ENCODE measurements at places on chromosomes 5 and 9.
A peak's percentile ranks its signal among the peaks of the same experiment; 100 is the strongest.

GRCh38 chr5:87997662-87998061, 271.0 kb downstream of the TMEM161B start:
- DNase-seq = no peak

- DNase-seq = no peak
Measured at GRCh38 chr5:55063899-55064298, 38.5 kb upstream of the GZMA start.

GRCh38 chr5:27491047-27491446, 452.7 kb upstream of the CDH9 start:
- no peak for DNase-seq

DNA sequence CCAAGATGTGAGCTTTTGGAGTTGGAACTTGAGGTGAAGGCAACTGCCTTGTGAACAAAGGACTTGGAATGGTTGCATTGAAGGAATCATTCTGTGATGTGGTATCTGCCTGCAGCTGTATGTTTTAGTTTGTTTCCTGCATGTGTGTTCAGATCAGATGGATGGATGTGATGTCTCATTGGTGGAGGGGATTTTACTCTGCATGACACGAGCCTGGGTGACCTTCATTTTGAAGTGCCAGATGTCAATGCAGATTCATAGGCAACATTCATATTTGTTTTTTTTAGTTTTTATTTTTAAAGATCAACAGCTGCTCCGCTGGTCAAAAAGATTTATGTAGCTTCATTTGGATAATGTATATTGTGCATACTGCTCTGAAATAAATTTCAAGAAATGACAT, 13.5 kb downstream of the FBXL7 start:
- DNase-seq = no peak

- no peak for DNase-seq
Measured at GRCh38 chr9:86485359-86485758, 131.1 kb upstream of the TUT7 start.

- no peak for DNase-seq
Measured at GRCh38 chr9:77464661-77465060, 183.5 kb downstream of the GNA14 start.

GRCh38 chr9:105299190-105299854, 54.9 kb downstream of the SLC44A1 start:
- no peak for DNase-seq

- DNase-seq = no peak
Measured at GRCh38 chr9:92607773-92608172, 62.2 kb downstream of the IPPK start.

- DNase-seq = no peak
Measured at GRCh38 chr9:121194730-121195129, 6.9 kb downstream of the RAB14 start.

- no peak for DNase-seq
Measured at GRCh38 chr9:20441711-20442423, 180.4 kb downstream of the MLLT3 start.

GRCh38 chr5:38755181-38755580, 90.6 kb upstream of the OSMR start:
- DNase-seq = no peak

DNA sequence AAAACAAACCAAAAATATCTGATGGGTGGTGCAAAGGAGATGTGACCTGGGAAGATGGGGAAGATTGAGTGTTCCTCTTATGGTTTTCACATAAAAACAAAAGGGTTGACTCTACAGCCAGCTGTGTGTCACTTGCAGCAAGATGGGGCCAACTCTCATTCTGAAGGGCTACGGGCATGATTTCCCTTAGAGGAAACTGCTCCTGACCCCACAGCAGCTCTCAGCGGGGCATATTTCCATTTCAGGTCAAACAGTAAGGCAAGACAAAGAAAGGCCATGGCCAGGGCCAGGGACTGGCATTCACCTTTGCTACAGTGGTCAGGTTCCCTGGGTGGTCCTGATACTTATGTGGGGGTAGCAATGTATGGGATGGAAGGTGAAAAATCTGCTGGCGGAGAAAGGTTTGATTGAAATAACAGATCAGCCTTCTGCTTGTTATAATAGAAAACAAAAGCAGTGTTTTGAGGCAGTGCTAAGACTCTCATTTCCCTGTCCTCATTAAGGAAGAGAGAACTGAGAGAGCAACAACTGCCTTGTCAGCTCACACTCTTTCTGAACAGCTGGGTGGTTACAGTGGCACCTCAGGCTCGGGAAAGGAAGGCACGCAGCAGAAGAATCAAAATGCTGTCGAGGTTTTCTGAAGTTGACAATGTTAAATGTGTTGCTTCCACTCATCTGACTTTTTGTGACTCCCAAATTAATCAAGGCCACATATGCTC, 120.7 kb upstream of the PCA3 start:
- no peak for DNase-seq

- no peak for DNase-seq
Measured at GRCh38 chr9:95762322-95762721, 113.2 kb upstream of the ERCC6L2 start.

GRCh38 chr9:130122456-130122855, 49.7 kb upstream of the NCS1 start:
- no peak for DNase-seq

GRCh38 chr5:96936431-96937320, 796 bp downstream of the LNPEP start:
- no peak for DNase-seq

DNA sequence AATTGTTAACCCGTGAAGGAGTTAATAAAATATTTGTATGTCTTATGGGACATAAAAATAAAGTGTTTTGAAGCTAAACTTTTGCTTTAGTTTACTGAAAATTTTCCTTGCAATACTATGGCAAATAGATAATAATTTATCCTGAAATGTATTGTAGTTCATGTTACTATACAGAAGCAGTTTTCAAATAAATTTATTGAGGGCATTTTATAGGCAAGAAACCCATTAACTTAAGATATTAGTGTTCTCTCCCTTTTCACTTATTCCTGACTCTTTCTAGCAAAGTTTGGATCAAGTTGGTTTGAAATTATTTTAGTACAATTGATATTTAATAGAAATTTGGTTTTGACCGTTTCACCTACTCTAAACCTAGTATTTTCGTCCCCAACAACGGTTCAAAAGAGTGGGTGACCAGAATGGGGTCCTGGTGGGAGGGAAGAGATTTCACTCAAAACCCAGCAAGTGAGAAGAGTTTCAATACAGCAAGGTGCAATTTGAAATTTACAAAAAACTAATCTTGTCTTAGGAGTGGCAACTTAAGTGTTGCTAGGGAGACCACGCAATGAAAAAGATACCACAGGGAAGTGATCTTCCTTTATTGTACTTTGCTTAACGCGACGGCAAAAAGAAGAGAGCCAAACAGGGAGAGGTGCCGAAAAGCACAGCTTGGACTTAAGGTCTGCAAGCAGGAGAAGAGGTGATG, 28.4 kb downstream of the NR2F1 start:
- no peak for DNase-seq

DNA sequence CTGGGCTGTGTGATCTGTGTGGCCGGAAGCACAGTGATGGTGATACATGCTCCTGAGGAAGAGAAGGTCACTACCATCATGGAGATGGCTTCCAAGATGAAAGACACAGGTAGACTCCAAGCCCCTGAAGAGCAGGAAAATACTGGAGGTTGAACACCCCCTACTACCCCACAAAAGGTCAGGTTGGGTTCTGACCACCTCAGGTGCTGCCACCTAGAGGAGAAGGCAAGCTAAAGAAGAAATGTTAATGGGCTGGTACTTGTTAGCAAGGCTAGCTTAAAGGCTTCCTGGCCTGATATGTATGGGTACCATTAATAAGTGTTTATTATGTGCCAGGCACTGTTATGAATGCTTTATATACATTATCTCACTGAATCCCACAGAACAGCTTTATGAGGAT, 11.7 kb downstream of the NIPAL4 start:
- DNase-seq = no peak

DNA sequence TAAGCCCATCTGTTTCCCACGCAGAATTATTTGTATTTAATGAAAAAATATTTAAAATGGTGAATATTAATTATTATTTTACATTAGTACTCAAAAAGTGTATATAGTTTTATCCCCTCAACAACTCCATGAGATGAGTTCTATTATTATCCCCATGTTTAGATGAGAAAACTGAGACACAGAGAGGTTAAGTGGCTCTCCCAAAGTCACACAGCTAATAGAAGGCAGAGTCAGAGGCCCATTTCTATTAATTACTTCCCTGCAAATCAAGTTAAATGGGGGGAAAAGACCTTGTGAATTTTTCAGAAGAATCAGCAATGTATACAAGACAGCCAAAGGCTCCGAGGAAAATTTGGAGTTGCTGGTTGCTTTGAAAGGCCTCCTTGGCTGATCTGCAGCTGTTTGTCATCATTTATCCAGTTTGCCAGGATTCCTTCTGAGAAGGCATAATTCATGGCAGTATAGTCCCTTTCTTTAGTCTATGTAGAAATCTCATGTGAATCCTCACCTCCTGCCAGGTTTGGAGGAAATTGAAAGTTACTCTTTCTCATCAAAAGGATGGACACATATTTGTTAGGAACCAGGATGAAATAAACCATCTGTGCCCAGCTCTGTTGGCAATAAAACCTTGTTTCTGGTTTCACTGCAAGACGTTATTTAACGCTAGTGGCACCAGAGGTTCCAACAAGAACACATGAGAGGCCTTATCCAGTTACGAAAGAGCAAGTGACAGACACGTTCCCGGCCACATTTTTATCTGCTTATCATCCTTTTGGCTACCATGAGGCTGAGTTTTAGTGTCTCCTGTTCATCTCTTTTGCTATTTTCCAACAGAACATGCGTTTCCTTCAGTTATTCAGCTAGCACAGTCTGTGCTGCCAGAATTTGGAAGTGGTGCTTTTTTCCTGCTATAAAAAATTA, 621 bp downstream of the FYB1 start:
- DNase-seq = no peak

- peak; percentile 85 for DNase-seq
Measured at GRCh38 chr9:136858844-136859757, 7.0 kb downstream of the MAMDC4 start.

- DNase-seq = no peak
Measured at GRCh38 chr5:180157866-180158265, 51.1 kb downstream of the RASGEF1C start.

- DNase-seq = no peak
Measured at GRCh38 chr9:116549786-116550660, 137.1 kb upstream of the TRIM32 start.

DNA sequence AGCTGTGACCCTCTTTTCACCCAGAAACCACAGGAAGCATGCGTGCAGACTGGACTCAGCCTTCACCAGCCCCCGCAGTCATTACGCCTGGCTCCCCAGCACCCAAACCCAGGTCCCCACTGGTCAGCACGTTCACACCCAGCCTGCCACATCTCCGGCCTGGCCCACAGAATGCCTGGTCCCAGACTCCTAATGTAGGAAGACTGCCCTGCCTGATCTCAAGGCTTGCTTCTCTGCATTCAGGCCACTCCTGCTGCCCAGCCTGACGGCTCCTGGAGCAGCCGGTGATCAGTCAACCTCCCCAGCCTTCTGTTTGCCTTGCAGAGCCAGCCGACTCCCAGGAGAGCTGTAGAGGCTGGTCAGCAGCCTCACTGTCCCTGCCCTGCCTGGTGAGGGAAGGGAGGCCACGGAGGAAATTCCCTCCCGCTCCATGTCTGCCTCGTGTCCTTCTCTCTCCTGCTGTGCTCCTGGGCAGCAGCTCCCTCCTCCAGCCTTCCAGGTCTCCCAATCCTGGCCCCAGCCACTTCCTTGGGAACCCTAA, 25.4 kb downstream of the ADAMTS2 start:
- peak; percentile 63 for DNase-seq

DNA sequence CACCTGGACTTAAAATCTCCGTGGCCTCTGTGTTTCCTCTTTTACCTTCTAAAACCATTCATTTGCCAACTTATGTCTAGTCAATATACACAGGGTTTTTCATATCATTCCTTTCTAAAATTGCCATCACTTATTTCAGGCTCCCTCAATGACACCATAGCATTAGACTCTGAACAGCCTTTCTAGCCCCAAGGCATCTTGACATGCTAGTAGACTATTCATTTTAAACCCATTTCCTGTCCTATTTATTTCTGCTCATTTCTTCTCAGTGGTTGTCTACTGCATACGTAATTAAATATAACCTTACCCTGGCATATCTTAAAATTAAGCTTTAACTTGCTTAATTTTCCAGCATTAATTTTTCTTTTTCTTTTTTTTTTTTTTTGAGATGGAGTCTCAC, 83.2 kb downstream of the PHAX start:
- DNase-seq = no peak

- no peak for DNase-seq
Measured at GRCh38 chr5:67795781-67796477, 419.6 kb upstream of the PIK3R1 start.

- no peak for DNase-seq
Measured at GRCh38 chr5:95900383-95900958, 61.2 kb downstream of the ELL2 start.

GRCh38 chr9:129783516-129784361, 19.2 kb upstream of the TOR1B start:
- no peak for DNase-seq

GRCh38 chr9:26077860-26078259, 399.6 kb upstream of the TUSC1 start:
- DNase-seq = peak; percentile 68

- no peak for DNase-seq
Measured at GRCh38 chr9:123091459-123091858, 58.0 kb downstream of the GPR21 start.

DNA sequence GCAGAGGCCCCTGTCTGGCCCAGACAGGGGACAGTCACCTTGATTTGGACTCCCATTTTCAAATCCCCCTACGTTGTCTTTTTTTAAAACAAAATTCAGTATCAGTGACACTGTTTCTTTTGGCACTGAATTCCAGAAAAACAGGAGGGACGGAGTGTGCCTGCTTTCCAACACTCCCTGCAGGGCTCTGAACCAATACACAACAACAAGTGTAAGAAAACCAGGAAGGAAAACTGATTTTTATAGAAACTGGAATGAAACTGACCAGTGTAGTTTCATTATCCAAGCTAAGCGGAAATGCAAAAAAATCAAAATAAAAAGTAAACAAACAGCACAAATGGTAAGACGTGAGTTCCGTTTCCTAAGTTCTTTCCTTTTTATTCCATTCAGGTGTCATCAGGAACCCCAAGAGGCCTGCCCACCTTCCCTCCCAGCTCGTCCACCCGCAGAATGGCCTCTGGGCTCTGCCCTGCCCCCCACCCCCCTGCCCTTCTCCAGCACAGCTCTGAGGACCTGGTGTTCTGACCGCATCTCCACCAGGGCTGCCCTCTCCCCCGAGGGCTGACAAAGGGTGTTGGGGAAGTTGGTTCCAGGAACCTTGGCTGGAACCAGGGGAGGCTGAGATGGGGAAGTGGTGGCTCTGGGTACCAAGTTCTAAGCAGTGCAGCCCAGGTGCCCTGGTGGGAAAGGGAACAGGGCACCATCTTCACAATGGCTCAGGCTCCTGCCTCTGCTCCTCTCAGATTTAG, 73.6 kb downstream of the PSD2 start:
- no peak for DNase-seq

DNA sequence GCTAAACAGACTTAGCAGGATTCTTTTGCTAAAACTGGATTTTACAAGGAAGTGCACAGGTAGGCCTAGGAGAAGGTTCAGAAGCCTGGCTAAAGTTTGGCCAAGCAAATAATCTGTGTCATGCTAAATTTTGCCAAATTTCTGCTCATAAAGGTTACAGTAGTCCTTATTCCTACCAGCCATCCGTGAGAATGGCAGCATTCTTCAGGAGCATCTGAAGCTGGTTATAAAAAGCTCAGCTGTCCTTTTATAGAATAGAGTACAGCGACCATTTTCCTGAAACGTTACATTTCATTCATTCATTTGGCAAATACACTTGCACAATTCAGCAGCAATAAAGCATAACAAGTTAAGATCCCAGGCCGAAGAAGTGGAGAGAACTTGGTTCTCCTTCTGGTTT, 6.9 kb downstream of the GSN start:
- no peak for DNase-seq

- no peak for DNase-seq
Measured at GRCh38 chr9:8284884-8285283, 485.3 kb upstream of the DMAC1 start.

All from chondrocyte (in vitro differentiated cells).